ENCODE measurements at places on chromosomes 6 and 20.

DNA sequence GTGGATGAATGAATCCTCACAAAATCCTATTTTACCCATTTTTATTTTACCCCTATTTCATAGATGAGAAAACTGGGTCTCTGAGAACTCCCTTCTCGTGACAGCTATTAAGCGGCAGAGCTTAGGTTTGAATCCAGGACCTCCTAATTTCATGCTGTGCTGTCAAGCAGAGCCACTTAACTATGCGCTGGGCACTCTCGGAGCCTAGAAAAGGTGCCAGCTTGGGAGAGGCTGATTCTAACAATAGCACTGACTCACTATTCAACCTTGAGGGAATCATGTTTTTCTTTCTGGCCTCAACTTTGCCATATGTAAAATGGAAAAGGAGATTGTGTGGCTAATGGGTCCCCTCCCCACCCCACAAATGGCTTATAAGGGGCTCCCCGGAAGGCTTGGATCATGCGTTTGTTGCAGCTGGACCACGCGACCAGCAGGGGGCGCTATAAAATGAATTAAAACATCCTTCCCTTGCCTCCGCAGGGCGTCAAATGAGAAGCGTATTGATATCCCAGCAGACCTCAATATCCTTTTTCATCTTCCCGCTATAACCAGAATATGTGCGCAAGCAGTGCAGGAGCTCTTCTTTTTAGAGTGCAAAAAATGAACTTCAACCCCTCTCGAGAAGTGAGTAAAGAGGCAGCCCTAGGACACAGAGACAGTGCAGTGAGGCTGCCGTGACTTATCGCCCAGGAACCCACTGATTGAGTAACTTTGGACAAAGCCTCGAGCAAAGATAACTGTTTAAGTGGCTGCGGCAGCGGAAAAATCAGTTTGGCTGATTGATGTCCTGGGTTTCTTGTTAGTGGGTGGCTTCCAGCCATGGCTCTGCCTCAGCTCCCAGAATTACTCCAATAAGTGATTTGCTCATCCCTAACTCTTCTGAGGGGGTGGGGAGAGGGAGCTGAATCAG is 12.8 kb upstream of the PDYN start:
- DNase-seq = peak; percentile 30

DNA sequence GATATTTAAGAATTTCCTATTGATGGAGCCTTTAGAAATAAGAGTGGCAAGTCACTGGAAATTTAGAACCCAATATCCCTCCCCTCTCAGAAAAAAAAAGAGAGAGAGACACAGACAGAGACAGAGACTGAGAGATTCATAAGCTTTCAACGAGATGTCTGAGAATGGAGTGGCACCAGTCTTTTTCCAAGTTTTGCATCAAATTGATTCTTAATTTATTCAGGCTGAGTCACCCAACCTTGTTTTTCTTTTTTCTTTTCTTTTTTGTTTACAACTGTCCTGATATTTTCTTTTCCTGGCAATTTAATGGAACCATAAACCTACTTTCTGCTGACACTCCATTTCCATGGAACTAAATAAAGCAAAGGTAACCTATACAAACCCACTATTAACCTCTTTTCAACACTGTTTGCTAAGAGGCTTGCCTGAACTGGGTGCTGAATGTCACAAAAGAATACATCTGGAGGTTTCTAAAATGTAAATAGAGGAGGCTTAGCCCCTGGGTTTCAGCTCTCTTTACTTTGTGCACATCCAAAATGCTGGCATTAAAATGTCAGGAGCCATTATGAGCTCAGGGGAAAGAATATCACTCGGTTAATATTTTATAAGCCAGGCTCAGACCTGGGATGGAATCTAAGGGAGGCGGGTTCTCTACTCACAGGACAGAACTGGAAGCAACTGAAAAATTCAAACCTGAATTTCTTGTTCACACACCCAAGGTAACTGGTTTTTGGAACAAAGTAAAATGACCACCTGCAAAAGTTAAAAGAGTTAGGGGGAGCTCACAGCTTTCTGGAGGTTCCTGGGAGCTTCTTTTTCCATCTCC is 100.8 kb downstream of the BFSP1 start:
- DNase-seq = no peak

GRCh38 chr20:15991279-15991678 is 582.0 kb downstream of the KIF16B start:
- DNase-seq = no peak

GRCh38 chr20:47867831-47868230 is 82.5 kb upstream of the SULF2 start:
- DNase-seq = no peak

DNA sequence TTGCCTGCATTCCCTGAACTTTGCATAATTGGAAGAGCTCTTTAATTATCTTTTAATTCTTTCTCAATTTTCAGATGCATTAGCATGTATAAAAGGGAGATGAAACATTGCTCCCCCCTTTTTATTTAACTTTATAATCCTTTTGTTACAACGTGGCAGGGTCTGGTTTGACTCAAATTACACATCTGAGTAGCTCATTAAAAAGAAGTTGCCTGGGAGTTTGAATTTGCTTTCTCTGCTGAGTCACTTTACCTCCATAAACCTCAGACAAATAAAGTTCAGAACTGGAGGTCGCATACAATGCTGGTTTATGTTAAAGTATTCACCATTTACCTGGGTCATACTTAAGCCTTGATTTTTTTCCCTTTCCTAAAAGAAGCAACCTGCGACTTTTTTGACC is 495.2 kb downstream of the PREX1 start:
- DNase-seq = no peak

DNA sequence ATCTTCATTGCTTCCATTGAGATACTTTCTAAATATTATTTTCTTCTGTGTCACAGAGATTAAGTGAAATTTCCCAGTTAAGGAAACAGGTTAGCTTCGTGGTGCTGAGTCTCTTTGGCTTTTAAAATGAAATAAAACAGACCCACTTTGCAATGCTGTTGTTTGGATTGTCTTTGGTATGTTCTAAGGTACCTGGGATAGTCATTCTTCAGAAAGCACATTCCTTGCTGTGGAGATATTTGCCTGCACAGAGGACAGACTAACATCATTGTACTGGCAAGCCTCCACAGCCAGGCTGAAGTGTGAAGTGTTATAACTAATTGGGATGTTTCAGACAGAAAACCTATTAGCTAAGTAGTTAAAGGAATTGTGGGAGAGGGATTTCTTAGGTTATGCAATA is 148.8 kb upstream of the EPHA7 start:
- DNase-seq = no peak

GRCh38 chr6:138592749-138593123 is 93.4 kb upstream of the NHSL1 start:
- DNase-seq = no peak

GRCh38 chr6:112597176-112597575 is 250.0 kb downstream of the RFPL4B start:
- DNase-seq = no peak

DNA sequence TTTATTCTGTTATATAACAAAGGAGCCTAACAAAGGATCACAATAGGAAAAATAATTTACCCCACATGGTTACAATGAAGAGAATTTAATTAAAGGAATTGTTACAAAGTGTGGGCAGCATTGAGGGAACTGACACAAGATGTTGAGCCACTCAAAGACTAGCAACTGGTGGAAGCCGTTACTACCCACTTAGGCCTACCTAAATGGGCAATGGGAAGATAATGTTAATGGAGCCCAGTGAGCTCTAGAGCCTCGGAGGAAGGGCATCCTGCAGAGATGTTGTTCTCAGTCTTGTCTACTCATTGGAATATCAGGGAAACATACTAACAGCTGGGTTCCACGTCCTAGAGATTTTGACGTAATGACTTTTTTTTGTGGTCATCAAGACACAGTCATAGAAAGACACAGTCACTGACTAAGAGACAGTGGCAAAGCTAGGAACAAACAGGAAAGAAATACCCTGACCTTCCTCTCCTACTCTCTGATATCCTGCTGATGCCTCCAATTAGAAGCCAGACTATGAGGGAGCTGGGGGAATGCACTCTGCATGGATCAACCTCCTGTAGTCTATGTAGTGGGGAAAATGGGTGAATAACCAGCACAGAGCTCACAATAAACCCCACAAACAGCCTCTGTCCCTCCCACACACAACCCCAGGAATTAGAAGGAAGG is 523.8 kb upstream of the FLRT3 start:
- no peak for DNase-seq

GRCh38 chr6:28588666-28589065 is 63.0 kb downstream of the GPX5 start:
- DNase-seq = no peak

GRCh38 chr6:150312844-150313584 is 55.8 kb upstream of the IYD start:
- no peak for DNase-seq

DNA sequence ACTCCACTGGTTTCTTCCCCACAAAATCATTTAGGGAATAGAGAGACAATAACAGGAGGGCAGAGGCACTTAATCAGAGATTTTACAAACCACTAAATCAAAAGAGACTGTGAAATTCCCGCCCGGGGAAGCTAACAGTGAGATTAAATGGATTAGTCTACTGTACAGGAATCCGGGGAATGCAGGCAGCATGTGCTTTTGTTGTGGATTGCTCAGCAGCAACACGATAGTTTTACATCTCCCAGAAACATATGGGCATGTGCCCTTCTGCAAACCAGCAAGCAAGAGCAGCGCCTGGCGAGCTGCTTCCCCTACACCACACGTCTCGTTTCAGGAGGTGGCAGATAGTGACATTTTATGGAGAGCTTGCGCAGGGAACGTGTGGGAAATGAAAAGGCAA is 382.3 kb downstream of the CD83 start:
- DNase-seq = peak; percentile 76

DNA sequence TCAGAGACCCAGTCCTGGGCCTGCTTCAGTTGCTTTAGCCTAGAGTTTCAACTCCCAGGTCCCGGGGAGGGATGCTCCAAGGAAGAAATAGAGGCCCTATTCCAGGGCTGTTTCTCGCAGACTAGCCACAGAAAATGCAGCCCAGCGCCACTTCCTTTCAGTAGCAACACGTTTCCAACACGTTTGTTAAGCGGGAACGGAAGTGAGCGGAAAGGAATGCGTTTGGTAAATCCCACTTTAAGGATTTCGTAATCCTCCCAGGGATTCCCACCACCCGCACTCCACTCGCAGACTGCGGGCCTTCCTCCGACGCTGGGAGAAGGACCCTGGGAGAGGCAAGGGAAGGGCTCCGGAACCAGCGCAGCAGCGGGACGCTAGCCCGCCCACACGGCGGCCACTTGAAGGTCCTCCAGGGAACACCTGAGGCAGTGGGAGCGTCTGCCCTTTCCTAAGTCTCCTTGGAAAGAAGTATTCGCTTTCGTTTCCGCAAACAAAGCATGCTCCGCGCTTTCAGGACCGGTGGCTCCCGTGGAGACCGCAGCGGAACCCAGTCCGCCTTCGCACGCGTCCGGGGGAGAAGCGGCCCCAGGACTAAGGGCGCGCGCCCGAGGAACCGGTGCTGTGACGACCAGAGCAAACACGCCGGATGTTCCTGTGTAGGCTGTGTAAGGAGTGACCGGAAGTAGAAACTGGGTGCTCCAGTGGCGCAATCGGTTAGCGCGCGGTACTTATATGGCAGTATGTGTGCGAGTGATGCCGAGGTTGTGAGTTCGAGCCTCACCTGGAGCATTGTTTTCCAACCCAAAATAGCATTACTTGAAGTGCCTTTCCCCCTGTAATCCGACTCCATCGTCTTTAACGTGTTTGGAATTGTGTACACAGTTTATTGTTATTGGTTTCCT is 227.6 kb upstream of the PRSS16 start:
- DNase-seq = peak; percentile 61

GRCh38 chr6:149899926-149900619 is 2.2 kb upstream of the RAET1E start:
- no peak for DNase-seq

- no peak for DNase-seq
Measured at GRCh38 chr6:337805-338368, 45.6 kb downstream of the DUSP22 start.

DNA sequence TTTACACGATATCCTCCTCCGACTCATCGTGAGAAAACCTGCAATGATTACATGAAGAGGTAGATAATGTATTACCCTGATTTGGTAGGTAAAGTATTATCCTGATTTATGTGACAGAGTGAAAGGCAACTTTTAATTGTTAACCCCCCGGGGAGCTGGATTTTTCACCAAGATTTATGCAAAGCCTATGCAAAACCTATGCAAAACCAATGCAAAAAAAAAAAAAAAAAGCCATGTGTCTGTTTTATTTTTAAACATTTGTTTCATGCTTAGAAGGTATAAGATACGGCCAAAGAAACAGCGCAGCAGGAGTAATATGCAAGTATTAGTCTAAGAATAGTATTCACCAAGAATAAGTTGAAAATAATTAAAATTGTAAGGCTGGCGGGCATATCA is 109.9 kb downstream of the IPCEF1 start:
- no peak for DNase-seq

DNA sequence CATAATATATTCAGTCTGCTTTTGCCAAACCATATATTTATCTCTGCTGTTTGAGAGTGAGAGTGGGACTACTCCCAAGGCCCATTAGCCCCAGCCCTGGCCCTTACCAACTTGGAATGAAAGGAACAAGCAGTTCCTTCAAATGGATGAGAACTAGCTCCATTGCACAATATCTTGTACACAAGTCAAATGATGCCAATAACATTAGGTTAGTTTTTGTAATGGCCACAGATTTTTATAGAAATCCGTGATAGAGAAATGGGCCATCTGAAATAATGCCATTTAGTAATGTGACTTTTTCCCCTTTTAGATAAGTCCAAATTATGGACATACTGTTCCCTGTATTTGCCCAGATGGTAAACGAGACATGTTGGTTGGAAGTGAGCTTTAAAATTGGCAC is 117.0 kb downstream of the MAP3K7 start:
- DNase-seq = no peak

DNA sequence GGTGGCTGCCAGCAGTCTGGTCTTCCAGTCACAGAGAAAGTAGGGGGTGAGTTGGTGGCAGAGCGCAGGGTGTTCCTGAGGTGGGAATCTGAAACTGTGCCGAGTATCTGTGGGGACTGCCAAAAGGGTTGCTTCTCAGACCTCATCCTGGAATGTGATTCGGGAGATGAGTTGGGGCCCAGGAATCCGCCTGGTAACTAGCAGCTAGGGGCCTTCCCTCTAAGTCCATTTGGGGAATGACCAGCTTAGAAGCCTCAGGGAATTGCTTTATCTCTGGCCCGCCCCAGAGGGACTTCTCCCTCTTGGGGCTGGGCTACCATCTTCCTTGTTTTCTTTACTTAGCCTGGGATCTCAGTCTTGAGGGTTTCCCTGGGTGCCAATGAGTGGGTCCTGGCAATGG is 49.6 kb downstream of the MOCS1 start:
- DNase-seq = no peak

DNA sequence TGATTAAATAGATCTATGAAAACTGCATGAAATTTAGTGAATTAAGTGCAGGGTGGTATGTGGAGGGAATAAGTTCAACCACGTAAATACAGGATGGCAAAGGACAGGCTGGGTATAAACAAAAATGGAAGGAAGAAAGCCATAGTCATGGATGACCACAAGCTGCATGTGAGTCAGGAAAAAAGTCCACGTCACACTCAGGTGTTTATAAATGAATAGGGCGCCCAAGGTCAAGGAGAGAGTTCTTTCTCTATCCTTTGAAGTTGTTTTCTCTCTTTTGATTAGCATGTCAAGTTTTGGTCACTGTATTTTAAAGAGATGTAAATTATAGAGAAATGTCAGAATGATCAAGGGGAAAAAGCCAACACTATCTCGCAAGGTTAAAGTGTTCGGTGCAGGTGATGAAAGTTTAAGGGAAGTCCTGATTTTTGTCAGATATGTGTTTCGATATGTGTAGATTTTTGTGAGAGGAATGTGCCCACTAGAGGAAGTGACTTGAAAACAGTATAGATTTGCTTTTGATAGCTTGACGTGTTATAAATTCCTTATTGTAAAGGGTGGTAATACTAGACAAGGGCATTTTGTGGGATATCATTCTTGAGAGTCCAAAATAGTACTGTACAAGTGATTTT is 58.7 kb downstream of the MAP3K4 start:
- DNase-seq = no peak

GRCh38 chr6:121544691-121545090 is 109.2 kb downstream of the GJA1 start:
- DNase-seq = no peak

Measured in H54 (cell line).